Activated T-cell treated with anti-CD3 and anti-CD28 coated beads, Interleukin-2, amount 50 U/mL, for 24 hours (primary cell): ENCODE measurements at places on chromosomes 1 and 21.
A peak's percentile ranks its signal among the peaks of the same experiment; 100 is the strongest.

- H3K36me3 ChIP-seq, result peaks cover 76% of the 10 kb centered on the region
- H3K27ac ChIP-seq, result peak overlapping the region; percentile 44
- no peaks in the 10 kb centered on the region for H3K27me3 ChIP-seq
- no peak overlapping the region for H3K4me3 ChIP-seq
Observed at GRCh38 chr21:44318489-44319285, 18.8 kb downstream of the PFKL start.

- H3K4me3 ChIP-seq, result no peak overlapping the region
- H3K36me3 ChIP-seq, result no peaks in the 10 kb centered on the region
- H3K27me3 ChIP-seq, result peaks cover 31% of the 10 kb centered on the region
- no peak overlapping the region for H3K27ac ChIP-seq
- peaks cover 2% of the 10 kb centered on the region for H3K4me1 ChIP-seq
- DNase-seq, result no peak
Observed at GRCh38 chr1:15214527-15214926, 32.5 kb upstream of the FHAD1 start.

DNA sequence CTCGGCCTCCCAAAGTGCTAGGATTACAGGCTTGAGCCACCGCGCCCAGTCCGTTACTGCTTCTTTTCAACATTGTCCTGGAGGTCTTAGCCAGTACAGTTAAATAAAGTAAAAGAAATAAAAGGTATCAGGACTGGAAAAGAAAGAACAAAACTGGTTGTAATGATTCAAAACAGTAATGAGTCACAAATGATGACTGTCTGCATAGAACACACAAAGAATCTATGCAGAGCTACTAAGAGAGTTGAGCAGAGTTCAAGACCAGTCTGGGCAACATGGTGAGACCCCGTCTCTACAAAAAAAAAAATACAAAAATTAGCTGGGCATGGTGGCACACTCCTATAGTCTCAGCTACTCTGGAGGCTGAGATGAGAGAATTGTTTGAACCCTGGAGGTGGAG, 23.4 kb downstream of the BCAR3 start:
- H3K27ac ChIP-seq, result no peak overlapping the region
- no peak overlapping the region for H3K4me3 ChIP-seq
- no peak for DNase-seq
- H3K4me1 ChIP-seq, result peaks cover 9% of the 10 kb centered on the region
- H3K27me3 ChIP-seq, result peaks cover 3% of the 10 kb centered on the region

DNA sequence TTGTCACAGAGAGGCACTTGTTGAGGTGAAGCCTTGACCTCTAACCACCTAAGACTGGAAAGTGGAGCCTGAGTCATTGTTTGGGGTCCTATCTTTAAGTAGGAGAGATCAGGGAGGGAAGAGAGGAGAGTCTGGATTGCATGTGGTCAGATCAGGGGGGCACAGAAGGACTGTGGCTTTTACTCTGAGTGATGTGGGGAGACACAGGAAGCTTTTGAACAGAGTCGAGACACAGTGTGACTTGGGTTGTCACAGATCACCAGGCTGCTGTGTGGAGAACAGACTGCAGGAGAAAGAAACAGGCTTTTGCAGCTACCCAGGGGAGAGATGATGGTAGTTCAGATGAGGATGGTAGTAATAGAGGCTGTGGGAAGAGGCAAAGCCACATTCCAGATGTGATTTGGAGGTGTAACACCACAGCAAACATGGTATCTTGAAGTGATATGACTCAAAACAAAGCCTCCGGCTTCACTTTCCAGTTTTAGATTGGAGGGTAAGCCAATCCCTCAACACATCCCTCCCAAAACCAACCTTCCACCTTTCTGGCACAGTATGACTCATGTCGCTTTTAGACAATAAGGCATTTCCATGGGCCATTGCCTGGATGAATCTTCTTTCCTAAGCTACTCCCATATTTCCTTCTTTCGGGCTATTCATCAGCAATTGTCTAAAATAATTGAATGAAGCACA, 125.8 kb upstream of the SLC44A3 start:
- no peaks in the 10 kb centered on the region for H3K4me1 ChIP-seq
- no peak overlapping the region for H3K27ac ChIP-seq
- no peak overlapping the region for H3K4me3 ChIP-seq
- peaks cover 20% of the 10 kb centered on the region for H3K27me3 ChIP-seq
